ENCODE measurements at places on chromosomes 5 and 9.
A peak's percentile ranks its signal among the peaks of the same experiment; 100 is the strongest.

GRCh38 chr9:34651876-34652601 is at the start of gene IL11RA:
IL11RA (plus strand) TSS chr9:34652185; CDS start chr9:34655218, 3,033 bp downstream.
- DNase-seq = peak; percentile 16

DNA sequence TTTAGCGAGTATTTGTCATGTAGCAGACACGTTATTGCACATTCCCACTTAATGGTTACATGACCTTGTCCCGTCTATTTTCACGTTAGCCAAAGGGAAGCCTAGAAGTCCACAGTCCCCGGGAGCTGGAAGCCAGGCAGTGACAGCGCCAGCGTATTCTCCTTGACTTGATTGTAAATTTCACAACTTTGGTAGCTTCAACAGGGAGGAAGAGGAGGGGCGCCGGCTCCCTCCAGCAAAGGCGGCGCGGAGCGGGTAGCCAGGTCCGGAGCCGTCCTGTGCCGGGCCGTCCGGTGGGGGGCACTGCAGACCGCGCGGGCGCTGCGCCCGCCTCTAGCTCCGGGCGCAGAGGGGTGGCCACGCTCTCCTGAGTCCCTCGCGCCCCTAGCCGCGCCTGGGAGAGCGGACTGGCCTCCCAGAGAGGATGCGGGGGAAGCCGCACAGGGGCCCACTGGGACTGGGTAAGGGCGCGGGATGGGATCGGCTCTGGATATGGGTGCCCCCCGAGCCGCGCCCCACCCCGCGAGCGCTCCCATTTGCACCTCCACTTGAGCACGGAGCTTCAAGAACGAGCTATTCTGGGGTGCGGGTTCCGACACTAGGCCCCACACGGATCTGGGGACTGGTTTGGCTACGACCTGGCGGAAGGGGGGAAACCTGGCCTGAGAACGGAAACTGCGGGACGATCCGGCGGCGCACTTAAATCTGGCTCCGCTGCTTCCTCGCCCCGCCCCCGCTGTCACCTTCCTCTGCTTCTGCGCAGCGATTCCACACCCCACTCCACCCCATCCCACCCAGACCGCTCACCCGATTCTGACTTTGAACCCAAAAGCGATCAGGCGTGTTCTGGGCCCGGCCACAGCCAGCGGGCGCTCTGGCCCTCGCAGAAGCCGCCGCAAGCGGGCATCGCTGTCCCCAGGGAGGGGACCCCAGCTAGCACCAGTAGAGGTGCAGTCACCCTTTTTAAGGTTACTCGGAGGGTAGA is 23.8 kb downstream of the KLF4 start:
- DNase-seq = peak; percentile 3

GRCh38 chr5:155147222-155147621 is 133.7 kb downstream of the KIF4B start:
- DNase-seq = no peak

- no peak for DNase-seq
These were observed 73.7 kb downstream of the INSL6 start for GRCh38 chr9:5111696-5112095.

- DNase-seq = no peak
These were observed 108.9 kb upstream of the CHD1 start for GRCh38 chr5:99037668-99038067.
